Thymus (tissue), 14 donors: ENCODE measurements at places on chromosomes 1 and 21. TPM values are rescaled to one million over a fixed set of nuclear protein-coding genes. Genes with fewer than 3 reads are reported as not detected.
A peak's percentile ranks its signal among the peaks of the same experiment; 100 is the strongest.

The HAO2 gene
- total RNA-seq = 5.8 TPM

The PIK3R3 gene
- 8.9 TPM for total RNA-seq

The ACOT11 gene
- total RNA-seq = 1.3 TPM

The MNDA gene
- total RNA-seq = 21.6 TPM

The TARBP1 gene
- 29.0 TPM for total RNA-seq

- H3K36me3 ChIP-seq = no peaks in the 10 kb centered on the region
- DNase-seq = no peak
- H3K27me3 ChIP-seq = no peaks in the 10 kb centered on the region
- H3K27ac ChIP-seq = no peak overlapping the region
Observed at GRCh38 chr1:194466706-194467105, 1280.3 kb upstream of the B3GALT2 start.

DNA sequence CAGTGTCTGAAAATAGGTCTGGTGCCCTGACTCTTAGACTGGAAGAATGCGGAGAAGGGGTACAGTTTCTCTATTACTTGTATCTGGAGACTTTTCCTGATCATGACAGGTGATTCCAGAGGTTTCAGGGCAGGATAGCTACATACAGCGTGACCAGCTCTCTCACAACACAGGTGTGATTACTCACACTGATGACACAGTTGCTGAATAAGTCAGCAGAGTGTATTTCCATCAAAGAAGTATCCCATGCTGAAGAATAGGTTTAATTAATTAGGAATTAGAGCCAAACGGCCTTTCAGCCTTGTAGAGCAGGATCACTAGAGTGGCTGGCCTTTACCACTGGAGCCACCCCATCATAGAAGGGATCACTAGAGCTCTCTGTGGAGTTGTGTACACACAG is 298.6 kb downstream of the LMX1A start:
- DNase-seq = no peak
- no peaks in the 10 kb centered on the region for H3K27me3 ChIP-seq
- H3K36me3 ChIP-seq = no peaks in the 10 kb centered on the region
- H3K4me3 ChIP-seq = no peak overlapping the region

- H3K27me3 ChIP-seq = no peaks in the 10 kb centered on the region
- peaks cover 2% of the 10 kb centered on the region for H3K4me1 ChIP-seq
- no peak overlapping the region for H3K4me3 ChIP-seq
- no peak overlapping the region for H3K27ac ChIP-seq
- DNase-seq = no peak
Observed at GRCh38 chr1:171310661-171311087, 3.3 kb upstream of the FMO4 start.

- peak overlapping the region; percentile 56 for H3K27ac ChIP-seq
- no peak for DNase-seq
- H3K4me3 ChIP-seq = no peak overlapping the region
- peaks cover 47% of the 10 kb centered on the region for H3K36me3 ChIP-seq
Observed at GRCh38 chr1:226660410-226661182, 78.5 kb downstream of the ITPKB start.

DNA sequence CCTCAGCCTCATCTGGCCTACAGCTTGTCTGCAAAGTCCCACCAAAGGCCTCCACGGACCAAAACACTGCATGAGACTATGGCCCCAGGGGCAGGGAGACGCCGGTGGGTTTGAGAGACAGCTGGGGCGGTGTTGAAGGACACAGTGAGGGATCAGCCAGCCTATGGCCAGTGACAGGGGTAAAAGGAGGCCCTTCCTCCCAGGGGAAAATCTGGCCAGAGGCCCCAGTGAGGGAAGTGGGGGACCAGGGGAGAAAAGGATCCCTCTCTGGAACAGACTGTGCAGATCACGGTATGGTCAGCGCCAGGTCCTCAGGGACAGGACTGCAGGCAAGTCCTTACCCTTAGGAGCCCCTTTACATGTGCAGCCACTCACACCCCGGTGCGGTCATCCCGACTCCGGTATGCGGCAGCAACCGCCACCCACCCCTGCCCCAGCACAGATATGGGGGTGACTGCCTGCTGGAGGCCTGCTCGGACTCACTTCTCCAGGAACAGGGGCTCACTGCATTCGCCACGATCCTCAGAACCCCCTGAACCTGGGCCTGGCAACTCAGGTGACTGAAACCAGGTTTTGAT is 1.3 kb downstream of the CERS2 start:
- peaks cover 25% of the 10 kb centered on the region for H3K4me1 ChIP-seq
- peak overlapping the region; percentile 69 for H3K27ac ChIP-seq
- peaks cover 17% of the 10 kb centered on the region for H3K36me3 ChIP-seq
- peak overlapping the region; percentile 95 for H3K4me3 ChIP-seq

- DNase-seq = no peak
- H3K36me3 ChIP-seq = peaks cover 32% of the 10 kb centered on the region
- H3K4me1 ChIP-seq = no peaks in the 10 kb centered on the region
- H3K27me3 ChIP-seq = no peaks in the 10 kb centered on the region
- H3K27ac ChIP-seq = no peak overlapping the region
- no peak overlapping the region for H3K4me3 ChIP-seq
Observed at GRCh38 chr21:43004926-43005325, 30.6 kb downstream of the PKNOX1 start.
